ENCODE measurements at places on chromosomes 12 and 14.

DNA sequence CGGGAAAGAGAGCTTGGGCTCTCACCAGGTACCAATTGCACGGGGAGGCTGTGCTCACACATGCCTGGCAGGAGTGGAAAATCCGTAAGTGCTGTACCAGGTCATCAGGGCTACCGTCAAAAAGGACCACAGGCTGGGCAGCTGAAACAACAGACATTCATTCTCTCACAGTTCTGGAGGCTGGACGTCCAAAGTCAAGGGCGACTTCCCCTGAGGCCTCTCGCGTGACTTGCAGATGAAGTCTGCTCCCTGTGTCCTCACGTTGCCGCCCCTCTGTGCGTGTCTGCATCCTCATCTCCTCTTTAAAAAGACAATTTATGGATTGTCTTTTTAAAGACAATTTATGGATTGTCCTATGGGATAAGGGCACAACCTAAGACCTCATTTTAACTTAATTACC is 73.8 kb upstream of the FZD10 start:
- no peak for DNase-seq

DNA sequence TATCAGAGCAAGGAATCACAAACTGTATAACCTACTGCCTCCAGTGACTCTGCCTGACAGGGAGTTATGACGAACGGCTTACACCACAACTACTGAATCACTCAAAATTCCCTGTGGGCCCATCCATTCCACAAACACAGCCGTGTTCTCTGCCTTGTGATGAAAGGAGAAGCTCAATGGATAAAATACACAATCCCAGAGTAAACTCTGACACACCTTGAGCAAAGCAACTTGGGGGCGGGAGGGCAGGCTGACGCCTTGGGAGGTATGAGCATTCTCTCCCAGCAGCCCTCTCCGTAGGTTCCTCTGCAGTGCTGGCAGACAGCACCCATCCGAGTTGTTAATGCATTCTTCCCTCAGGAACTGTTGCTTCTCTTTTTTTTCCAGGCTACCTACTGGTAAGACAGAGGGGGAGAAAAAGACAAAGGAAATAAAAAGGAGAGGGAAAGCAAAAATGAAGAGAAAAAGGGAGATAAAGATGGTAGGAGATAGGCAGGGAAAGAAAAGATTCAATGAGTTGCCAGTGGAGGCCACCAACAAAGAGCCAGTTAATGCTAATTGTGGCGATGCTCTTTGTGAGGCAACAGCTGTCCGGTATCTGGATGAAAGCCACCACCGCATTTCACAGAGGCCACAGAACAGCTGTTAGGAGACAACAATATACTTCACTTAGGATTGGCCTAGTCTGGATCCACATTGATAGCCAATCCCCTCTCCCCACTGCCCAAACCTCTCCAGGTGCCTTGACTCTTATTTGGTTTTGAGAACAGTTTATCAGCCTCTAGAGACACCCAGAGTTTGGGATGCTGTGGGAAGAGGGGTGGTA is 4.7 kb upstream of the DIO2 start:
- no peak for DNase-seq

- no peak for DNase-seq
These were observed 607 bp downstream of the OS9 start for GRCh38 chr12:57694459-57695019.

DNA sequence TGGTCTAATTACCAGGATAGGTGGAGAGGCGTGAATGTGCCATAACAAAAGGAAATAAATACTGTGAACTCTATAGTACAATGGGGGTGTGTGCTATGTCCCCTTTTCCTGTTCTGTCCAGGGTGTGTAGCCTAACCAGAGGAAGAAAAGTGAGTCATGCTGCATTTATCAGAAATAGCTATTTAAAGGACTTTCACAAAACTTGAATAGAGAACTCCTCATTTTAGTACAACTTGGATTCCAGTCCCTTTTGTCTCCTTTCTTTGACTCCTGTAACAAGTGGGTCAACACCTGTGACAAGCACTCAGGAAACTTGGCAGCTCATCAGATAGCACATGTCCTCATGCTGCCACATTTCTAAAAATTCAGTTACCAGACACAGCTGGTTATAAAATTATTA is 123.4 kb downstream of the CCDC91 start:
- no peak for DNase-seq

GRCh38 chr12:121217063-121217462 is 7.1 kb downstream of the P2RX4 start:
- DNase-seq: no peak

DNA sequence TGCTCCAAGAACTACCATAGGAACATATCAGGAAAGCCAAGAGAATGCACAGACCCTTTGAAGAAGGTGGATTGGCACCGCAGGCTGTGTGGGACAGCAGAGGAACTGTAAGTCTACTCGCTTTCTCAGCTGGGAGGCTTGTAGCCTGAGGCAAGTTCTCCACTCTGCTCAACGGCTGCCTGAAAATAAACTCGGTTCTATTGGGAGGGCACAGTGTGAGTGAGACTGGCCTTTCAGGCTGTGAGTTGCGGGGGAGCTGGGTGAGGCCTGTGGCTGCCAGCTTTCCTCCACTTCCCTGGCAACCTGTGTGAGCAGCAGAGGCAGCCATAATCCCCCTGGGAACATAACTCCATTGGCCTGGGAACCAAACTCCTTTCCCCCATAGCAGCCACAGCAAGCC is 132.1 kb downstream of the ANKS1B start:
- DNase-seq: no peak

Data from H1 (cell line).